Ascending aorta (tissue), 2 donors: ENCODE measurements at places on chromosomes 6 and 20.
A peak's percentile ranks its signal among the peaks of the same experiment; 100 is the strongest.

DNA sequence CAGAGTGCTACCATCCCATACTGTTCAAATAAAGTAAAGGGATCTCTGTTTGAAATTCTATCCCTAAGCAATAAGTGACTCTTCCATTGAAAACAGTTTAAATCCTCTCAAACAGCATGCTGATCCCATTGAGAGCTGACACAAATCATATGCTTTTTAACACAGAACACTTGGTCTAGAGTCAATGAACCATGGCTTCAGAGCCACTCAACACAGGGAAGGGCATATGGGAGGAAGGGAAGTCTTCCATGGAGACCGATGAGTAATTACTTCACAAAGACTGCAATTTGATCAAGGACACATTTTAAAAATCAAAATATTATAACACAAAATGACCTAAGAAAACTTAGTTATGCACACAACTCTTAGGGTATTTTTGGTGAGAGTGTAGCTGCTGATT, 1073.0 kb upstream of the MAP3K7 start:
- no peak overlapping the region for H3K27ac ChIP-seq
- no peaks in the 10 kb centered on the region for H3K36me3 ChIP-seq
- no peak for DNase-seq
- H3K4me3 ChIP-seq = no peak overlapping the region
- no peaks in the 10 kb centered on the region for H3K27me3 ChIP-seq
- no peaks in the 10 kb centered on the region for H3K4me1 ChIP-seq

DNA sequence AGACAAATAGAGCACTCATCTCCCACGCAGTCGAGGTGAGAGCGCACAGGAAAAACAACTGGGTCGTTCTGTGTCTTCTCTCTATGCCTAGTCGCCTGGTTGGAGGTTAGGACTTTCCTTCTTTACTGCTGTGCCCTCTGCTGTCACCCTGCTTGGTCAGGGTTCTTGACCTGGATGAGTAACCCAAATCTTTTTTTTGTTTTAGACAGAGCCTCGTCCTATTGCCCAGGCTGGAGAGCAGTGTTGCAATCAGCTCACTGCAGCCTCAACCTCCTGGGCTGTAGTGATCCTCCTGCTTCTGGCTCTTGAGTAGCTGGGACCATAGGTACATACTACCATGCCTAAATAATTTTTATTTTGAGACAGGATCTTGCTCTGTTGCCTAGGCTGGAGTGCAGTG, 24.5 kb downstream of the PRPF6 start:
- no peaks in the 10 kb centered on the region for H3K4me1 ChIP-seq
- peaks cover 79% of the 10 kb centered on the region for H3K36me3 ChIP-seq
- no peaks in the 10 kb centered on the region for H3K27me3 ChIP-seq
- no peak for DNase-seq

GRCh38 chr6:7431674-7432390, 42.2 kb downstream of the RIOK1 start:
- no peak for DNase-seq
- no peaks in the 10 kb centered on the region for H3K4me1 ChIP-seq
- no peaks in the 10 kb centered on the region for H3K36me3 ChIP-seq

- H3K4me1 ChIP-seq = no peaks in the 10 kb centered on the region
- DNase-seq = peak; percentile 75
- H3K36me3 ChIP-seq = no peaks in the 10 kb centered on the region
- no peaks in the 10 kb centered on the region for H3K27me3 ChIP-seq
These were observed 985 bp downstream of the ZBP1 start for GRCh38 chr20:57619051-57619831.

DNA sequence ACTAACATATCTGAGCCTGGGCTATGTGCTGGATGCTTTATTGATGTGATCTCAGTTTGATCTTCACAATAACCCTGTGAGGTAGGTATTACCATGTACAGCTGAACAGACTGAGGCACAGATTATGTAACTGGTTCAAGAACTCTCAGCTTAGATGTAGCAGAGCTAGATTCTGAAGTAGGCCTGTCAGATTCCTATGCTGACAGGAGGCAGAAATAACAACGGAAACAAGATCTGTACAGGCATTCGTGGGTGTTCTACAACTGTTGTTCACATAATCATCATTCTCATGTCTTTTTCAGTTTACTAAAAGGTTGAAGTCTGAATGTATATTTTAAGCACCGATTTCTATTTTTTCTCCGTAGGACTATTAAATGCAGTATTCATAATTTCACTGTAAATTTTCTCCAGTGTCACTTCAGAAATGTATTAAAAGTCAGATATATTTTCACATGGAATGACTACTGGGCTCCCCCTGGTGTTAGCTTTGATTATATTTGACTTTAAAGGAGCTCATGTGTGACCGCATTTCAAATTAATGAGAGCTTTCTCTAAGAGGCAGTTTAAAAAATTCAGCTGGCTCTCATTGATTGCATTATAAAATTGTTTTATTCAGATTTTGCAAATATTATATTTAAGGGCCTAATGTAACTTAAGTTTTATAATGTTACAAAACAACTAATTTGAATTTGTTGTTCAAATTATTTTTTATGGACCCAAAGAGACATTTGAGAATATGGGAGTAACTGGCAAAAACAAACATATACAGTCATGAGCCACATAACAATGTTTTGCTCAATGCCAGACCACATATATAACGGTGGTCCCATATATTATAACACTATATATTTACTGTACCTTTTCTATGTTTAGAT, 36.4 kb upstream of the SLC17A4 start:
- no peaks in the 10 kb centered on the region for H3K36me3 ChIP-seq
- no peak for DNase-seq

GRCh38 chr20:431012-431904, 23.2 kb downstream of the RBCK1 start:
- no peaks in the 10 kb centered on the region for H3K27me3 ChIP-seq
- H3K4me3 ChIP-seq = no peak overlapping the region
- no peaks in the 10 kb centered on the region for H3K4me1 ChIP-seq

- H3K27ac ChIP-seq = no peak overlapping the region
- H3K36me3 ChIP-seq = peaks cover 11% of the 10 kb centered on the region
- H3K27me3 ChIP-seq = no peaks in the 10 kb centered on the region
- no peak overlapping the region for H3K4me3 ChIP-seq
- H3K4me1 ChIP-seq = no peaks in the 10 kb centered on the region
- DNase-seq = no peak
These were observed 140.6 kb upstream of the SCGN start for GRCh38 chr6:25511376-25511775.

DNA sequence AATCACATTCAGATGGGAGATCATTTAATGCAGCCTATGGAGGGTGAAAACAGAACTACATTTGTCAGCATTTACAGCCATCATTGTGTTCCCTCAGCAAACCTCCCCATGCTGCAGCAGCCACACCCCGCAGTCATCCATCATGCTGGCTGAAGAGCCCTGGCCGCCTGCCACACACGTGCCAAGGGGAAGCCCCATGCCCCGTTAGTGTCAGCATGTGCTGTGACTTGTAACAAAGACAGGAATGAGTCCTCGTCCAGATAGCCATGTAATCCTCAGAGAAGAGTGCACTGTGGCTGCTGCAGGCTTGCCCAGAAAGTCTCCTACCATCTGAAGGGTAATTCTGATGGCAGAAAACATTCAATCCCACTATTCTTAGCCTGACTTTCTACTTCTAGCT, 1097.8 kb downstream of the KIF16B start:
- no peak overlapping the region for H3K4me3 ChIP-seq
- no peaks in the 10 kb centered on the region for H3K27me3 ChIP-seq
- no peak overlapping the region for H3K27ac ChIP-seq

DNA sequence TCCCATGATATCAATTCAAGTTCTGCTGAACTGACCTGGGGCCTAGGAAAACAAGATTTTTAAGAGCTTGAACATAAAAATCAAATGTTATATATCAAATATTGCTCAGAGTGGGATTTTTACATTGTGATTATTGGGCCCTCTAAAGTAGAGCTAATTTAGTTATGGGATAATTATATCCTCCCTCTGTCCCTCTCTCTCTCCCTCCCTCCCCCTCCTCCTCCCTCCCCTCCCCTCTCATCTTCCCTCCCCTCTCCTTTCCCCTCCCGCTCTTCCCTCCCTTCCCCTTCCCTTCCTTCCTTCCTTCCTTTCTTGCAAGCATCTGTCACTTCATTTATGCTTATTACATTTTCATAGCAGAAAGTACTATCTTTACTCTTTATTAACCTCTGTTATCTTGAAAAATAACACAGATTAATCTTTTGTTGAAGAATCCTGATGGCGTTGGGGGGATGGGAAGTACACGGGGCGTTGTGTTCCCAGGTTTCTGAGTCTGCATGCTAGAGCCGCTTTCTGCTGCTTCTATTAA, 32.8 kb downstream of the KIF25 start:
- H3K4me3 ChIP-seq = no peak overlapping the region
- no peak for DNase-seq
- no peaks in the 10 kb centered on the region for H3K27me3 ChIP-seq
- H3K4me1 ChIP-seq = no peaks in the 10 kb centered on the region
- H3K36me3 ChIP-seq = no peaks in the 10 kb centered on the region
